ENCODE measurements at places on chromosomes 3 and 15.

GRCh38 chr15:50390554-50391264 is 33.5 kb upstream of the USP8 start:
- no peak for DNase-seq

- no peak for DNase-seq
Observed at GRCh38 chr3:172317481-172317880, 130.8 kb downstream of the GHSR start.

GRCh38 chr15:31106495-31107300 is 5.2 kb upstream of the TRPM1 start:
- no peak for DNase-seq

DNA sequence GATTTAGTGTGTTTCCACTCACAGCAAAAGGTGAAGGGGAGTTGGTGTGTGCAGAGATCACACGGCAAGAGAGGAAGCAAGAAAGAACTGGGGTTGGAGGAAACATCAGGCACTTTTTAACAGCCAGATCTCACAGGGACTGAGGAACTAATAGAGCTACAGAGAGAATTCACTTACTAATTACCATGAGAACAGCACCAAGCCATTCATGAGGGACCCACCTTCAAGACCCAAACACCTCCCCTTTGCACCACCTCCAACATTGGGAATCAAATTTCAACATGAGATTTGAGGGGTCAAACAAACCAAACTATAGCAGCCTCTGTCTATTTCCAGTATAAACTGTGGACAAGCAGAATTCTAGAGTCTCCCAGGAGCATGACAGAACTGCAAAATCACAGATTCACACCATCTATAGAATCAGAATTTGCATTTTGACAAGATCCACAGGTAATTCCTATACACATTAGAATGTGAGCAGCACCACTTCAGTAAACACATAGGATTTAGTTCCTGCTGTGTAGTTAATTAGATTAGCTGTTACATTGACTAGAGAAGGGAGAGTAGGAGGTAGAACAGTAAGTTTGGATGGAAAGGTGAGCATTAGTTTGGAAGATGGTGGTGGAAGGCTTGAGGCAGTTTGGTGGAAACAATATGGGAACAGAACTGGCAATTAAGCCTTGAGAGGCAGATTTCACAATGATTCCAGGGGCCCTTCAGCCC is 311.7 kb downstream of the NSUN3 start:
- DNase-seq = no peak

- peak; percentile 33 for DNase-seq
Observed at GRCh38 chr3:37996785-37997301, 6.3 kb downstream of the VILL start.

GRCh38 chr3:3927965-3928364 is 128.7 kb downstream of the LRRN1 start:
- DNase-seq = no peak

- DNase-seq = no peak
Observed at GRCh38 chr3:72150634-72151412, 365.9 kb upstream of the PROK2 start.

- DNase-seq = no peak
Observed at GRCh38 chr15:31292391-31293015, 34.1 kb upstream of the KLF13 start.

Measured in amniotic stem cell (primary cell).